Forelimb muscle (tissue), 1 donor: ENCODE measurements at places on chromosomes 4 and X. TPM values are rescaled to one million over a fixed set of nuclear protein-coding genes. Genes with fewer than 3 reads are reported as not detected.

- DNase-seq, result no peak
Observed at GRCh38 chr4:101791182-101791558, 640 bp downstream of the BANK1 start.

DNA sequence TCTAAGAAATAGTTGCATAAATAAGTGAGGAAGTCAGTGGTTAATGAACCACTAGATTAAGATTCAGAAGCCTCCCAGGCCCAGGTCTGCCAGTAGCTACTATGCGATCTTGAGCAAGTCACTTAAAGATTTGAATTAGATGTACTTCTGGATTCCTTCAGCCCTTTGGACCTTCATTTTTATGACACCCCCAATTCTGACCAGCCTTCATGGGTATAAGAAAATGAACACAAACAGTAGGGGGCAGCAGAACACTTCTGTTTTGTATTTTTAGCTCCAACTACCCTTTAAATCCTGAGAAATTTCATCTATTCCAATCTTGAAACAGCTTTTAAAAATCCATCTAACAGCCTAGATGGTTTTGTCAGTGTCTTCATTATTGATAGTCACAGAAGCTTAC lies 19.0 kb downstream of the TMEM47 start:
- DNase-seq, result no peak

GRCh38 chr4:76738086-76738931 lies 159.6 kb downstream of the SOWAHB start:
- DNase-seq, result peak; percentile 61

DNA sequence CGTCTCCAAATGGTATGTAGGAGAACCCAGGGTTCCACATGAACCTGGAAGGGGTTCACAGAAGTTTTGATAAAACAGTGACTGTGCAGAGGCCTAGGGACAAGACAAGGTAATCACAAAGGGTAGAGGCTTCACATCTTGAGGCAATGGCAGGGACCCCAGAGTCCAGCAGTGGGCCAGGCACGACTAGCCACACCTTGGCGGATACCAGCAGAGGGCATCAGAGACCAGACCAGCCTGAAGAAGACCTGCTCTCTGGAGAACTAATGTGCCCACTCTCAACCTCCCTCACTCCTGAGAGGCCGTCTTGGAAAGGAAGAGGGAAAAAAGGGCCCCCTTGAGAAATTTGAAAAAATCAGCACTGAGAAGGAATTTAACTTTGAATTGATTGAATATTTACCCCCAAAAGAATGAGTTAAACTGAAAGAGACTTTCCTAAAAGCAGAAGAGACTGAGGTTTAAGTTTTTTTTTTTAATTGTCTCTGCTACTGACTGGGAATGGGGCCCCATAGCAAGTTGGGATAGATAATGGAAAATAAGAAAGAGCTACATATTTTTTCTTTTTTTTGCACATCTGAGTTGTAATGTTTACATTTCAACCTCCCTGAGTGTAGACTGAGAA lies 243.8 kb upstream of the JADE1 start:
- no peak for DNase-seq

DNA sequence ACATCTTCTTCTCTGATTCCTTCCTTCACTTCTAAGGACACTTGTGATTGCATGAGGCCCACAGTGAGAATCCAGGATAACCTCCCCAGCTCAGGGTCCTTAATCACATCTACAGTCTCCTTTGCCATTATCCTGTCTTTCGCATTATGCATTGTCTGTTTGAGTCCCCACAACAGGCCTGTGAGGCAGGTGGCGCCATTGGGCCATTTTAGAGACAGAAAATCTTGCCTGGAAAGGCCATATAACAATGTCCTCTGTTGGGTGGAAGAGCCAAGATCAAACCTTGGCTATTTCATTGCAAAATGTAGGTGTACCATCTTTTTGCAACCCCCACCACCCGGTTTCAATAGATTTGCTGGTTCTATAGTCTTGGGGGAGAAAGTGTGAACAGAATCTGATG lies 11.8 kb upstream of the DCUN1D4 start:
- no peak for DNase-seq

GRCh38 chrX:47178337-47178736 lies 15.3 kb upstream of the UBA1 start:
- no peak for DNase-seq

GRCh38 chrX:150870487-150871340 lies 27.8 kb downstream of the CD99L2 start:
- no peak for DNase-seq

GRCh38 chr4:116499-116898 lies 7.8 kb upstream of the ZNF718 start:
- no peak for DNase-seq

GRCh38 chrX:54786967-54787366 lies 11.1 kb downstream of the ITIH6 start:
- DNase-seq, result no peak

- no peak for DNase-seq
Observed at GRCh38 chrX:103417370-103417769, 41.0 kb downstream of the BEX3 start.

DNA sequence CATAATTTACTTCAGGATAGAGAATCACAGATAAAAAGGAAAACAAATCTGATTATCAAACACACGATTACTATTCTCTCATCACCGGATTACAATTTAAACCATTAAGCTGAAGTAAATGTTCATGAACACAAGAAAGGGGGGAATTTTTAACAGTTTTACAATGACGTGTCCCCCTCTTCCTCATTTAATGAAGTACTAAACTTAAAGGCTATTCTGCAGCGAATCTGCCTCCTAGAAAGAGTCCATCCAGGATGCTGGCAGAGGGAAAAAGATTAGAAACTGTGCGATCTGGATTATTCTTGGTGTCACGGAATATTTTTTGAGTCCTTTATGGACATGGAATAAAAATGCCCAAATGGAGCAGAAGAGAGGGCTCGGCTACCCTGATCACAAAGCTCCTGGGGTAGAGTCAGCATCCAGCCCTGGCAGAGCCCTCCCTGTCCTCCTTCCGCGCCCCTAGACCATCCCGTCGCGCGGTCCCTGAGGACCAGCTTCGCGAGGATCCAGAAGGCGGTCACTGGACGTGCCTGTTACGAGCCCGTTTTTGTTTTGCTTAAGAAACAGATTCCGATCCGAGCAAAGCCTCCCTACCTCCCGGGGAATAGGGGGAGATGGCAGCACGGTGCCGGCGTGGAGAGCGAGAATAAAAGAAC lies 1.2 kb downstream of the ELF2 start:
- DNase-seq, result no peak

The MAP9 gene
- polyA plus RNA-seq, result 3.5 TPM

The EVC2 gene
- 4.3 TPM for polyA plus RNA-seq

The DCTD gene
- 63.6 TPM for polyA plus RNA-seq

The GLOD5 gene
- not detected for polyA plus RNA-seq

The NKX6-1 gene
- polyA plus RNA-seq, result not detected
